ENCODE measurements at places on chromosomes 5 and 9.

DNA sequence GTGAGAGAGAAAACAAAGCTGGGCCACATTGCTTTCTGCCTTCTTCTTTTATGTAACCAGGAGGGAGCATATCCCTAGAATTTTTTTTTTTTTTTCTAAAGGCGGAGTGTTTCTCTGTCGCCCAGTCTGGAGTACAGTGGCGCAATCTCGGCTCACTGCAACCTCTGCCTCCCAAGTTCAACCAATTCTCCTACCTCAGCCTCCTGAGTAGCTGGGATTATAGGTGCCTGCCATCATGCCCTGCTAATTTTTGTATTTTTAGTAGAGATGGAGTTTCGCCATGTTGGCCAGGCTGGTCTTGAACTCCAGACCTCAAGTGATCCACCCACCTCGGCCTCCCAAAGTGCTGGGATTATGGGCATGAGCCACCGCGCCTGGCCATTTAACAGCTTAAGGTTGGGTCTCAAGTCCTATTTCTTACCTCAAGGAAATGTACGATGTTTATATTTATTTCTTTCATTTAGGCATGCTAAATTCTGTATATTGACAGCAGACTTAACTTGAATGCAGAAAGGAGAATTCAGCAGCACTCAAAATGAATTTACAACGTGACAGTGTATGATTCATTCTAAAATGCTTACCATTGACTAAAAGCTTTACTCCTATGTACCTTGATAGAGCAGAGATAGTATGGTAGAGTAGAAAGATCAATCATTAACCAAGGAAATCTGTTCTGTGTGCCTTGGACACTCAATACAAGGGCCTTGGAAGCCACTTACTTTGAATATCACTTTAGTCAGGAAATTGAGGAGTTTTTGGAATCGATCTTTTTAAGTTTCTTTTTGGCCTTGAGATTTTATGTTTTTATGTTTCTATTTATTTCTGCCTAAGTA is 100.9 kb downstream of the F2RL2 start:
- no peak for DNase-seq

GRCh38 chr5:38591523-38591849 is 35.0 kb upstream of the LIFR start:
- no peak for DNase-seq

DNA sequence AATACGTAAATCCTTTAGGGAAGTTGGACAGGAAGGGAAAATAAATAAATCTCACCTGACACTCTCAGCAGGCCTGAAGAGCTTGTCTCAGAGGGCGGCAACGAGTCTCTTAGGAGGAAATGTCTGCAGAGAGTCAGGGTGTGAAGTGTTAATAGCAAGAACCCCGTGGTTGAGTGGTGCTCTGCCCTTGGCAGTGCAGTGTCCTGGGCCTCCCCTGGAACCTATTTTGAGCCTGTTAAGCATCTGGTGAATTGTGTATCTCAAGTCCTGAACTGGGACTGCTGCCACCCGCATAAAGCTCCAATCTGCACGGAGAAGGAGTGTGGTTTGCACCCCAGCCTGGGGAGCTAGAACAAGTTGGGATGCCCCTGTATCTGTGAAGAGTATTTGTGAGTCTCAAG is 211.8 kb downstream of the GOLPH3 start:
- DNase-seq = no peak

- DNase-seq = no peak
Observed at GRCh38 chr9:96117398-96118080, 184.4 kb downstream of the HSD17B3 start.

- DNase-seq = peak; percentile 57
Observed at GRCh38 chr5:65055938-65056337, 287.2 kb downstream of the CWC27 start.

DNA sequence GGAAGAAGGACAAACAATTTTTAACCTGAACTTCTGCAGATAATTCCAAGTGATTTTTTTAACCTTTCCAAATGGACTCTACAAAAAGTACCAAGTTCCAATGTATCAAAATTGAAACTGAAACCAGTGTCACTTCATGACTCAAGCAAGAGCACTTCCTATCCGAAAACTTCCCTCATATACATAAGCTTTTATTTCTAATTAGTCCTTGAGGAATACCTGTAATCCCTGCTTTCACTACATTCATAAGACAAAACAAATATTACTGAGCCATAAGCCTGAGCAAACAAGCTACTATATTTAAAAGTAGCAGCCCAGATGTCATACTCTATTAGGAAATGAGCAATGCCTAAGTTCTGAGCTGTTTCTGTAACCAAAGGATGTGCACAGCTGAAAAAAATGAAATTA is 224.4 kb downstream of the EBF1 start:
- DNase-seq = no peak

DNA sequence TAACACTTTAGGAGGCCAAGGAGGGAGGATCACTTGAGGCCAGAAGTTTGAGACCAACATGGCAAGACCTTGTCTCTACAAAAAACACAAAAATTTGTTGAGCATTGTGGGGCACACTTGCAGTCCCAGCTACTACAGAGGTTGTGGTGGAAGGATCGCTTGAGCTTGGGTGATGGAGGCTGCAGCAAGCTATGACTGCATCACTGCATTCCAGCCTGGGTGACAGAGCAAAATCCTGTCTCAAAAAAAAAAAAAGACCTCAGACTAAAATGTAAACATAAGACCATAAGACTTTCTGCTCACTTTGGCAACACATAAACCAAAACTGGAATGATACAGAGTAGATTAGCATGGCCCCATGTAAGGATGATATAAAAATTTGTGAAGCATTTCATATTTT is 24.6 kb upstream of the NANS start:
- no peak for DNase-seq

GRCh38 chr5:108827131-108827530 is 79.4 kb downstream of the FER start:
- no peak for DNase-seq

DNA sequence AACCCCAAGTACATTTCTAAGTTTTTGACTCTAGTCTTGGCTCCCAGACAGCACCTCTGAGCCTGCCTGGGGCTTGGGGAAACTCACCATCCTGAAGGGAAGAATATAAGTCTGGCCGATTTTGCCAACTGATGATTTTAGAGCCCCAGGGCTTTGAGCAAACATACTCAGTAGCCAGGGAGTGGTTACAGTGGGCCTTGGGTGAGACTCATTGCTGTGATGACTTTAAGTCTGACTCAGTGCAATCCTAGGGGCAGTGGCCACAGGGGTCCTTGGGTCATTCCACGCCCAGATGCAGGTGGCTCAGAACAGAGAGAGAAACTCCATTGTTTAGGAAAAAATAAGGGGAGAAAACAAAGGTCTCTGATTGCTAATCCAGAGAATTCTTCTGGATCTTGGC is 312.0 kb upstream of the EDIL3 start:
- no peak for DNase-seq

GRCh38 chr5:159785656-159786055 is 130.6 kb upstream of the ADRA1B start:
- no peak for DNase-seq

GRCh38 chr5:170791325-170791954 is 7.9 kb downstream of the GABRP start:
- DNase-seq = peak; percentile 18

- DNase-seq = no peak
Observed at GRCh38 chr5:169051351-169051750, 249.6 kb downstream of the SLIT3 start.

- no peak for DNase-seq
Observed at GRCh38 chr5:179467441-179467840, 82.9 kb upstream of the RUFY1 start.

DNA sequence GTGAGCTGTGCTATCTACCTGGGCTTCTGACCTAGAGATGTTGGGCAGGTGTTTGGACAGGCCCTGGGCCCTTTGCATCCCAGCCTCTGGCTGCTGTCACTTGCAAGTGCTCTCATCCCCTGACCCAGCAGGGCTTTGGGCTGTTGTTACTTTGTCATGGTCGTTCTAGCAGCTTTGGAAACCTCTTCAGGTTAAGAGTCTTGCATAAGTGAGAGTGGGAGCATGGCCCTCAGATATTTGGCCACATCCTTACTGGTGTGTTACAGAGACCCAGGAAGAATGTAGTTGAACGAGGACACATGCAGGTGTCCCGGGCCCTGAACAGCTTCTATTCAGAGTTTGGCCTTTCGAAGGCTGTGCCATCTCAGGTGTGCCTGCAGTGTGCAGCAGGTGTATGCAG is 4.5 kb downstream of the TENT4A start:
- DNase-seq = no peak

GRCh38 chr9:31702957-31703356 is 681.5 kb upstream of the ACO1 start:
- no peak for DNase-seq

DNA sequence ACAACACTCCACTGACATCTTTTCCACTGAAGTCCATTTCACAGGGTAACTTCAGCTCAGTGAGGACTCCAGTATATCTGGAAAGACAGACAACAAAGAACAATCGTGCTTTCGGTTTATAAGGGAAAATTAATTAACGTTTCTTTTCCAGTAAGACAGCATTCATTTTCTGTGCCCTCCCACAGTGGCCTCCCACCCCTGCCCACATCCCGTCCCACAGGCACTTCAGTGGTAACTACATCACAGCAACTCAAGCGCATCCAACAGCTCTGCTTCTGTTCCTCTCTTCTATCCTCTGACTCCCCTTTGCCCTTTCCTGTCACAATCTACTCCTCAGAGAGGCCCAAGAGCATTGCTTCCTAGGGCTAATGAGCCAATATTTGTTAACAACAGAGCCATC is 40.3 kb downstream of the GLDC start:
- DNase-seq = no peak

DNA sequence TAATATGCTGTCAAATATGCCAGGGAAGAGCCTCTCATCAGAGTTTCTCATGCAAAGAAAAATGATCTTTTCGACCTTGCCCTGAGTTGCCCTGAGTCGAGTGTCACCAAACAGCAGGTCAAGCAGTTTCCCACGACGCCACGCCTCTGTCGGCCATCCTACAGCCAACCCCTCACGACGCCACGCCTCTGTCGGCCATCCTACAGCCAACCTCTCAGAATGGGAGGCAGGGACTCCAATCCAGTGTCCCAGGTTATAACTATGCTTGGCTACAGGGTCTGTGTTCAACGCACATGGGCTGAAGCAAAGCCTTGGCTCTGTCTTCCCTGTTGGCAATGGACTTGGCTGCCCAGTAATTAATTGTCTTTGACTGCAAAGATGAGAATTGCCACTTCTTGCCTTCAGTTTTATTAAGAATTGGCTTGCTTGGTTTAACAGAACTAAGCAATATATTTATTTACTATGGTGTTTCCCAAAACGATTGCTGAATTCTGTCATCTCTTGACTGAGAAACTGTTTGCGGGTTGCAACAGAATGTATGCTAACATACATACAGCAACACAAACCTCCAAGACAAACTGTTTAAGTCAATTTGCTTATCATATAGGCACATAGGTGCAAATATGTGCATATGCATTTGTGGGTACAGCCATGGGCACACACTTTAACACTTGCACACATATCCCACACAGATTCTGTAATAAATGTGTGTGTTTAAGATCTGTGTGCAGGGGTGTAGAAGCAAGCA is 352.9 kb downstream of the GLIS3 start:
- DNase-seq = no peak

DNA sequence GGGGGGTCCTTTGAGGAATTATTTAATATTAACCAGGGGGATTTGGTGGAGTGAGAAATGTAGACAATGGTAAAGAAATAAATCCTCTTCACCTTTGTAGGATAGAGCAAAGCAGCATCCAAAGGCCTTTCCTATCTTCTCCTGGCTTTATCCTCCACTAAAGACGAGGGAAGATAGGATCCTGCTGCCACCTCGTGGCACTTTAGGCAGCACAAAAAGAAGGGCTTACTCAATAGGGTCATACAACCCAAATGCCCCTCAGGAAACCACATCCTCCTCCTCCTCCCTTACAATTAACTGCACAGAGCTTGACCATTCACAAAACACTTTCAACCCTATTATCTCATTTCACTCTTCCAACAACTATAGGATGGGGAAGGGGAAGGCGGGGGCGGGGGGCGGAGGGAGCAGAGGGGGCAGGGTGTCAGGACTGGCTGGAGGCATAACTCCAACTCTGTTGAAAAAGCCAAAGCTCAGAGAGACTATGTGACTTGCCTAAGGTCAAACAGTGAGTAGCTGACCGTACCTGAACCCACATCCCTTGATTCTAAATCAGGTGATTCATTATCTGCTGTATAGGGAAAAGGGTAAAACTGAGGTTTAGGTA is 45.4 kb upstream of the MYOT start:
- DNase-seq = peak; percentile 12
